H54 (cell line): ENCODE measurements at places on chromosomes 11 and 22.

- DNase-seq = no peak
Measured at GRCh38 chr11:69580529-69580928, 60.4 kb upstream of the CCND1 start.

GRCh38 chr11:123742031-123742723, 717 bp upstream of the ZNF202 start:
- DNase-seq = no peak

DNA sequence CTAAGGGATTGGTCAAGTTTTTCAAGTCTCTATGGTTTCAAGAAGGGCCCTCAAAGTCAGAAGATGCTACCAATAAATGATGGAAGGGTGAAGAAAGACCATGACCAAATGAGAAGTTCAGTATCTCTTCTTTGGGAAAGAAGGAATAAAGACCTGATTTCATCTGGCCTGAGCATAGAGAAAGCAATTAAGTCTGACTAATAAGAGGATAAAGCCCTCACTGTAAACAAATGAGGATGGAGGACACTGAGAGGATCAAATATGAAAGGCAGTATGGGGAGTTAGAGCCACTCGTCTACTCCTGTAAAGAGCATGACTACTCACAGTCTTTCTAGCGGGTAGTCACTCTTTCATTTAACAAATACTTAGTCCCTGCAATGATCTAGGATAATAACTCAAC, 44.6 kb downstream of the FAM168A start:
- DNase-seq = no peak

- no peak for DNase-seq
Measured at GRCh38 chr22:25404556-25404927, 159.9 kb upstream of the GRK3 start.

GRCh38 chr22:40121461-40121860, 56.3 kb upstream of the TNRC6B start:
- DNase-seq = no peak

GRCh38 chr11:13834463-13834862, 128.1 kb upstream of the SPON1 start:
- no peak for DNase-seq

GRCh38 chr11:103862802-103863174, 173.7 kb upstream of the DDI1 start:
- DNase-seq = no peak

GRCh38 chr11:89119426-89119825, 53.6 kb upstream of the GRM5 start:
- no peak for DNase-seq

DNA sequence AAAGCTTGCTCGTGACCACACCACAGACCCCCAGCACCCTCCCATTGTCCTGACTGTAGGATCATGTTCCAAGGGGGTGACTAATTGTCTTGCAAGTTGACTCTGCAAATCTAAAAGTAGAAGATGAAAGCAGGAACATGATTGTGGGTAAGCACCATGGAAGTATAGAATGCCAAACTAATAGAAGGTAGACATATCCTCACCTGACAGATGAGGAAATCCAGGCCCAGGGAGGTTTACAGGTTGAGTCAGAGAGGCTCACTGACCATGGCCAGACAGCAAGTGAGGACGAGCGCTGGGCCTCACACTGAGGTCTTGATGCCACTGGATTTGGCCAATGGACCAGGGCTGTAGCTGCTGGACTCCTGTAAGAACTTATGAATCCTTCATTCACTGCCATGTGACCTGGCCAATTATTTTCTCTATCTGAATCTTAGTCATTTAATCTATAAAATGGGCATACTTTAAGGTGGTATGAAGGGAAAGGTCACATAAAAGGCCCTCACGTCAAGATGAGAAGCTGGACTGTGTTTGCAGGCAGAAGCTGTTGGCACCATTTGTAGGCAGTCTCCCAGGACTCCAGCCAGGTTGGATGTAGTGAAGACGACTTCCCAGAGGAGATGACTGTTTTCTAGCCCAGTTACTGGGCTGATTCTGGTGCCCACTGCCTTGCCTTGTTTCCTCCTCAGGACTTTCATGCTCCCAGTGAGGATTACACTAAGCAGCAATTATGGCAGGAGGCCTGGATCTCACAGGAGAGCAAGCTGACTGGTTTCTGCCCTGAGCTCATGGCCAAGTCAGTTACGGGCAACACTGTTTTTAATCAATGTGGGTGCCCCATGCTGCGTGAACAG, 54.6 kb downstream of the GAB4 start:
- no peak for DNase-seq

DNA sequence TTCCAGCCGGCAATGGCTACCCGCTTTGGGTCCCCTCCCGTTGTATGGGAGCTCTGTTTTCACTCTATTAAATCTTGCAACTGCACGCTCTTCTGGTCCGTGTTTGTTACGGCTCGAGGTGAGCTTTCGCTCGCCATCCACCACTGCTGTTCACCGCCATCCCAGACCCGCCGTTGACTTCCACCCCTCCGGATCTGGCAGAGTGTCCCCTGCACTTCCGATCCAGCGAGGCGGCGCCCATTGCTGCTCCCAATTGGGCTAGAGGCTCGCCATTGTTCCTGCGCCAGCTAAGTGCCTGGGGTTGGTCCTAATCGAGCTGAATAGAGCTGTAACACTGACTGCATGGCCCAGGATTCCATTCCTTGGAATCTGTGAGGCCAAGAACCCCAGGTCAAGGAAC, 359.9 kb downstream of the CTTN start:
- DNase-seq = no peak

DNA sequence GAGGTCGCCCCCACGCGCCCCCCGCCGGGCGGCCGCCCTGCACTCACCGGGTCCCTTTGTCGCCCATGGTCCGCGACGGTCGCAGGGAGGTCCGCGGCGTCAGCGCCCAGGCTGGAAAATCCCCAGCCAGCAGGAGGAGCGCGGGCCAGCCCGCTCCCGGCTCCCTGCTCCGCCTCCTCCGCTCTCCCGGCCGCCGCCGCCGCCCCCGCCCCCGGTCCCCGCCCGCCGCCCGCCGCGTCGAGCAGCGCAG, at the start of gene ARRB1:
Gene ARRB1 (minus strand): TSS at position 121 of the 250 bp plus-strand sequence. CDS start 54 bp downstream, at position 67.
- DNase-seq = no peak
